ENCODE measurements at places on chromosomes 7 and 10.
A peak's percentile ranks its signal among the peaks of the same experiment; 100 is the strongest.

- no peak for DNase-seq
Observed at GRCh38 chr10:91573320-91573719, 59.6 kb downstream of the PPP1R3C start.

- peak; percentile 68 for DNase-seq
Observed at GRCh38 chr7:1368682-1369571, 90.3 kb downstream of the MICALL2 start.

GRCh38 chr7:30252885-30253795 lies 31.3 kb upstream of the ZNRF2 start:
- DNase-seq, result no peak

- no peak for DNase-seq
Observed at GRCh38 chr7:36896418-36896817, 172.1 kb upstream of the AOAH start.

DNA sequence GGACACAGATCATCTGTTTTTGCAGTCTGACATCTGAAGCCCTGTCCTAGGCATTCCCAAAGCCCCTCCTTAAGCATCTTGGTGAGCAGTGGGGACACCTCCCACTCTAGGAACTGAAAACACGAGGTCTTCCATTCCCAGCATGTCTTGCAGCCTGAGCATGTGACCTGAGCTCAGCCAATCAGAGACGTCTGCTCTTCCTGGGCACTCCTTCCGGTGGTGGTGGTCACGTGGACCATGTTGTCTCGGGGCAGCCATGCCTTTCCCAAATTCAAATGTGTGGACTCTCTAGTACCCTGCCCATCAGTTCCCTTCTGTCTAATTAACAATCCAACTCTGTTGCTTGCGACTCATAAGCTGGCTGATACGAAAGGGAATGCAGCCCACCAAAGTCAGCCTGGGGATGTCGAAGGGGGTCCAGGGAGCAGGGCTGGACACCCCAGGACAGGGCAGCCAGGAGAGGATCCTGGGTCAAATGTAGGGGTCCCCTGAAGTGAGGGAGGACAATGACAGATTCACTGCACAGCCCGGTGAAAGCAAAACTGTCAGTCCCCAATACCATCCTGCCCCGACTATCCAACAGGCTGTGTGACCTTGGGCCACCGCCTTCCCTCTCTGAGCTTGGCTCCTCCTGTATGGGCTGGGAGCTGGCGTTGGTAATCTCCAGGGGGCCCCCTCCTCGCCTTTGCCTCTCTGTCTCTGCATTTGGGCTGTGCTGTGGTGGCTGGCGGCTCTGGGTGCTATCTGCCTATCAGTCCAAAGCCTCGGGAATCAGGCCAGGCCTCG lies 57.4 kb upstream of the BAIAP2L1 start:
- DNase-seq, result no peak

DNA sequence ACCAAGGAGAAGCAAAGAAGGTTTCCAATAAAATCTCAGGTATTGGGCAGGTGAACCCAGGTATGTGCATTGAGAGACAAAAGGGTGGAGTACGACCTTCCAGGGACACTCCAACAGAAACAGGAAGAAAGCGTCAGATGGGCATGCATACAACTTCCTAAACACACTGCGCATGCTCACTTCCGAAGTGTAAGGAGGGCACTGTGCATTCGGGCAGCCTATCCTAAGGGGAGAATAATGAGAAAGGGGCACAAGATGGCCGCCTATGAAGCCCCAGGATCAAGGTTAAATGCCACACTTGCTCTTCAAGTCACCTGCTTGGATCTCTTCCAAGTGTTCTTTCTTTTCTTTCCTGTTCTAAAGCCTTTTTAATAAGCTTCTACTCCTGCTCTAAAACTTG lies 39.4 kb upstream of the PRSS1 start:
- DNase-seq, result no peak

- peak; percentile 30 for DNase-seq
Observed at GRCh38 chr7:46352004-46352954, 431.2 kb upstream of the IGFBP3 start.

GRCh38 chr10:75624638-75625037 lies 193.2 kb downstream of the LRMDA start:
- no peak for DNase-seq

GRCh38 chr10:129465796-129466702 lies 992 bp upstream of the MGMT start:
- peak; percentile 26 for DNase-seq

GRCh38 chr7:2070151-2070763 lies 162.5 kb downstream of the MAD1L1 start:
- no peak for DNase-seq

DNA sequence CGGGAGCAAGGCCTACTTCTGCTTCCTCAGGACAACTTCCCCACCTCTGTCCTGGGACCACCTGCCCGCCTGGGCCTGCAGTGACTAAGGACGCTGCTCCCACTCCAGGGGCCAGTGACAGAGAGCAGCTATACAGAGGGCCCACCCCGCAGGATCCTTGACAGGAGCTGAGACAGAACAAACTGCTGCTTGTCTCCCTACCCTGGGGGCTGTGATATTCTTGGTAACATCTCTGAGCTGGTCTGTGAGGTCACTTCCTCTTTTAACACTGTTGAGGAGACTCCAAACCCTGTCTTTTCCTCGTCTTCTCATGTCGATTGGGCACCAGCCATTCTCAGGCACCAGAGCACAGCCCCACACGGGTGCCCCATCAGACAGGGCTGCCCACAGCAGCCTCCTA lies 6.9 kb upstream of the MRPS24 start:
- no peak for DNase-seq

GRCh38 chr7:114678116-114678515 lies 243.8 kb upstream of the MDFIC start:
- DNase-seq, result no peak

DNA sequence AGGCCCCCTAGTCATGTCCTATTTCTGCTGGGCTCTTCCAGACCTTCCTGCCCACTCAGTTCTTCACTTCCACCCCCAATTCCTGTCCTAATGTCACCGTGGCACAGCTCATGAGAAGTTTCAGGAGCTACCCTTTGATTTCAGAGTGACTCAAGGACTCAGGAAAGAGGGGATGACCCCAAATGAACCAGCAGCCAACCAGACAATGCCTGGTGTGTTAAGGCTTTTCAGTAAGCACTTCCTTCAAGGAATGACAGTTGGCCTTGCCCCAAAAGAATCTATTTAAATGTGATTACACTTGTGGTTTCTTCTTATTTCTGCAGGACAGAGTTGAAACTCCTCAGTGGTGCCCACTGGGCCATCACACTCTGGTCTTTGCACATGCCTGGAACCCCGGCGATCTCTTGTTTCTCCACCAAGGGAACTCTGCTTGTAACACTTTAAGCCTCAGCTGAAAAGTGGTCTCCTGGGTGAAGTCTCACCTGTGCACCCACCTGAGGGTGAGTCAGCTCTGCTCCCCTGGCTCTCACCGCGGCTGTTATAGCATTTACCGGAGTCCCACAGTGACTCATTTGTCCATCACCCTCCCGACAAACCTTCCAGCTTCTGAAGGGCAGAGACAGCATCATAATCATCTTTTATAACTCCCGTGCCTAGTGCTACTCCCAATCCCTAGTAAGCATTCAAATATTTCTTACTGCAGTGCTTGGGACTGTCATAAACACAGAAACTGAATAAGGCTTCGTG lies 123.0 kb upstream of the SVIL start:
- DNase-seq, result no peak

DNA sequence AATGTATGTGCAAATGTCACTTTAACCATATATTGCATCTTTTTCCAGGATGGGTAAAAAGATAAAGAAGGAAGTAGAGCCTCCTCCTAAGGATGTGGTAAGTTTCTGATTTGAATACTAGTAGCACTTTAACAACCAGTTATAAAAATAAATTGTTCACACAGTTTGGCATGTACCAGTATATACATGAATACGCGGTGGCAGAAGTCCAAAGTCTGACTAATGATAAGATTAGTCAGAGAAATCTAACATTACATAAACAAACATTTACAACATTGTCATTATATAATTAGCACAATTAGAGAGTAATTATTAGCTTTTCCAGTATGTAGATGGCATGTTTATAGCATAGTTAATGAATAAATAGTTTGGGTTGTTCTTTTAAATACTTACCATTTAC lies 4.1 kb downstream of the ARMC3 start:
- DNase-seq, result no peak

GRCh38 chr7:136117539-136117938 lies 140.4 kb upstream of the MTPN start:
- DNase-seq, result no peak

GRCh38 chr10:128210215-128211063 lies 84.2 kb upstream of the MKI67 start:
- DNase-seq, result peak; percentile 86

DNA sequence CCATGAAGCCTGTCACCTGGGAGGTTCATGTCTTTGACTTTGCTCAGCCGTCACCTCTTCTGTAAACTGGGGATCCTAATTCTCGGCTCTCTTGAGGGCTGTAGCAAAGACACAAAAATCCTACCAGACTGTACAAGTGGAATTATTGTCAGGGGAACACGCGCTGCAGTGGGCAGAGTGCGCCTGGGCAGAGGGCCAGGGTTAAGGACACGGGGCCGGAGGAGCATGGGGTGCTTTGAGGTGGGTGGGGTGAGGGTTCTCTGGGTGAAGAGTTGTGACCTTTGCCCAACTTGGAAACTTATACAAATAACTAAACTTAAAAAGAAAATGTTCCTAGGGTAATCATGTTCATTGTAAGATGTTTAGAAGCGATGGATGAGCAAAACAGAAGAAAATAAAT lies 36.0 kb downstream of the PALD1 start:
- no peak for DNase-seq

DNA sequence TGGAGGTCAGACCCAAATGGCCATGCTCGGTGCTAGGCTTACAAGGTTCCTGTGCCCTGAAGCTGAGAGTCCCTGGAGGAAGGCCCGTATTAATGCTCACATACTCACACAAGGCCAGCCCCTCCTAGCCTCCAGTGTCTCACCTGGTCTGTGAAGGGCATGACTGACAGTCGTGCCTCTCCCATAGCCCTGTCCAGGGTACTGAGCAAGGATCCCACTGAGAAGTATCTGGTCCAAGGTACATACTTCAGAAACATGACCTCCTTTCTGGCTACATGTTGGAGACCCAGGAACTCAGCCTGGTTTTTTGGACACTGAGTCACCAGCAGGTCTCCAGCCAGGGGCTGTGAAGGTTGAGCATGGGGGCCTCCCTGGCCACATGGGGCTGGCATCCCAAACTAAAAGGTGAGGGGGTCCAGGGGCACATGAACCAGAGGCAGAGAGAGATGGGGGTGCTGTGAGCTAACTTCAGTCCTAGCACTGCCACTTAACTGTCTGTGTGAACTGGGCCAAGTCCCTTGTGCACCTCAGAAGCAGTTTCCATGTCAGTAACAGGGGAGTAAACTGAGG lies 17.6 kb upstream of the RASGEF1A start:
- no peak for DNase-seq

DNA sequence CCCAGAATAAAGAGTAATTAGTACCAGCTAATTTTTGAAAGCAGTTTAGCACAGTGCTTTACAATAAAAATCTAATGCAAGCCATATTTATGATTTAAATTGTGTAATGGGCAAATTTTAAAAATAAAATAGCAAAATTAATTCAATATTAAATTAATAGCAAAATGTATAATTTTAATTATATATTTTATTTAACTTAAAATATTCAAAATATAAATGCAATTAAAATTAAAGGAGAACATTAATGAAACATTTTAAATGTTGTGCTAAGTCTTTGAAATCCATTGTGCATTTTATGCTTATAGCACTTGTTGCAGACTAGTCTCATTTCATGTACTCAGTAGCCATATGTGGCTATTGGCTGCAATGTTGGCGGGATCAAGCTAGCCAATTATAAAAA lies 367.6 kb downstream of the SUGCT start:
- no peak for DNase-seq

DNA sequence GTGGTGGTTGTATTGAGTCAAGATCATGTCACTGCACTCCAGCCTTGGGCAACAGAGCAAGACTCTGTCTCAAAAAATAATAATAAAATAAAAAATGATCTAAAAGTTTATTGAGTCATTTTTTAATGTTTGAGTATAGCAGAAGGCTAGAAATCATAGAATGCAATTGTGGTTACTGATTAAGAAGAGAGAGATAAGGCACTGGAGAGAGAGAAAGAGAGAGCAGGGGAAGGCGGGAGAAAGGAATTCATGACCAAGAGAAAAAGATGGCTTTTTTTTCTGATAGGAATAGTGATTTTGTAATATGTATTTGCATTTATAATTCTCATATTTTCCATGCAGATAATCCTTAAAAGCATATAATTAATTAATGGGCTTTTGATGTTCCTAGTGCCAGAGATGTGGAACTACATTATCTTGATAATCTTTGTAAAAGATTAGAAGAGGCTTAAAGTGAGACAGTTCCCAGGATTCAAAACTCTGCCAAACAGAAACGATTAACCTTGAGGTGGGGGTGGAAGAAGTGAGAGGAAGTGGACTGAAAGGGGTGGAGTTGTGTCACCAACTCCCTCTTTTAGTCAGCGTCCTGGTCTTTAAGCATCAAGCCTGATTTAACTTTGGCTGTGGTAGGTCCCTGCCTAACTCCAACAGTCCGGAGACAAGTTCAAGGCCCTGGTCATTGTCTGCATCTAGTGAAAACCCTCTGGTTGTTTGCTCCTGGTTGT lies 76.2 kb downstream of the CHN2 start:
- DNase-seq, result no peak

- DNase-seq, result peak; percentile 30
Observed at GRCh38 chr10:110643035-110643652, 992 bp upstream of the RBM20 start.

- DNase-seq, result peak; percentile 53
Observed at GRCh38 chr7:129122751-129123509, 21.6 kb upstream of the TSPAN33 start.

- no peak for DNase-seq
Observed at GRCh38 chr7:117800406-117800805, 72.8 kb downstream of the CTTNBP2 start.

DNA sequence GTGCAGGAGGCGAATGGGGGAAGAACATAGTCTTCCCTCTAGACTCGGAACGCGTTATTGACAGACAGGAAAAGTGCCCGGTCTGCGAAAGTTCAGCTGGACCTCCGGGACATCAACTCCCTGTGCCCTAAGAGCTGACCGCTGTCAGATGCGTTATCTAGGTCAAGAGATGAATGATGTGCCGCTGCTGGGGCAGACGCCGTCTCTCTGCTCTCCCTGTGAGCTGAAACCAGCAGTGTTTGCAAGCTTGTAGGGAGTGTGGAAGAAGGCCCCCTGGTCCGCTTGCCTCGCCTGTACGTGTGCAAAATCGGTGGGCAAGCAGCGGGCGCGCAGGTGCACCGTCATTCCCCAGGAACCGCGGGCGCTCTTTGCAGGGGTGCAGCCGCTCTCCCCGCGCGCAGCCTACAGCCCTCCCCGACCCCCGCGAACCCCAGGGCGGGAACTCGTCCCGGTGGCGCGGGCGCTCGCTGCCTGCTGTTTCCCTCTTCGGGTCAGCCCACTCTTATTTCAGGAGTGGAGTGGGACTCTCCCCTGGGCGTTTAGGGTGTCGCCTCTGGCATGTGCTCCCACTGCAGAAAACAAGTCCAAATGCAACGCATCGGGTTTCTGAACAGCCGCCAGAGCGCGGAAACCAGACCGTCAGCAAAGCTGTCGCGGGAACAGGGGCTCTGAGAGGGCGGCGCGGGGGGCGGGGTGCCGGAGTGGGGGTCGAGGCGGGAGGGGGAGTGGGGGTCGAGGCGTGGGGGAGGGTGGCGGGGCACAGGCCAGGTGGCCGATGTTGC lies 1.8 kb upstream of the PFKFB3 start:
- DNase-seq, result no peak

All from stimulated activated CD8-positive, alpha-beta memory T cell treated with anti-CD3 and anti-CD28 coated beads, Interleukin-4, amount 100 ng/mL, for 48 hours (primary cell).